Smooth muscle cell of the pulmonary artery (primary cell): ENCODE measurements at places on chromosomes 5 and 9. TPM values are rescaled to one million over a fixed set of nuclear protein-coding genes. Genes with fewer than 3 reads are reported as not detected.

The TNPO1 gene
- 310 and 322 TPM in 2 replicates for total RNA-seq

The PGM5 gene
- total RNA-seq = 16.3 and 33.3 TPM in 2 replicates

The ORM2 gene
- not detected in 2 replicates for total RNA-seq

The IL5 gene
- not detected in 2 replicates for total RNA-seq

The PAEP gene
- not detected in 2 replicates for total RNA-seq
